T1000 (cell line): ENCODE measurements at places on chromosomes 16 and 17.

- DNase-seq, result no peak
Observed at GRCh38 chr17:40556884-40557414, 8.3 kb downstream of the CCR7 start.

DNA sequence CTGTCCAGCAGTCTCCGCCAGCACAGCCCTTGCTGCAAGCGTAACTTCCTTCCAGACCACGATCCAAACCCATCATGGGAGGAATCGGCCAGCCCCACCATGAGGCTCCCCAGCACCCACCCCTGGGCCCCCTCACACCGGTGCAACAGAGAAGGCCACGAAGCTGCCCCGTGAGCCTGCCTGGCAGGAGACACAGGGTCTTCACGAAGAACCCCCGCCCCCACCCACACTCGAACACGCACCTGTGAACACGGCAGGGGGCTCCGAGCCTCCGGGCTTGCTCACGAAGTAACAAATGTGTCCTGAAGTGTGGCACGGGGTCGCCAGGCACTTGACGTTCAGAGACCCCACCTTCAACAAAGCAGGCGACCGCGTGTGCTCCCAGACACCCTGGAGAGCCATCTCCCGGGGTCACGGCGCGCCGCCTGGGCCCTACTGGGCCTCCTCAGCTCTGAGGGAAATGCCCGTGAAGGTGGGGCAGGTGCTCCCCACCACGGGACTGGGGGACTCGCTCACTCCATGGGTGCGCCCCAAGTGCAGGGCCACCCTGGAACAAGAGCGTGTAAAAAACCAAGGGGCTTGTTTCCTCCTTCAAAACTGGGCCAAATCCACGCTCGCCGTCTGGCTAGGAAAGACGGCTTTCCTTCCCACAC lies 7.6 kb downstream of the HAGH start:
- DNase-seq, result no peak

- no peak for DNase-seq
Observed at GRCh38 chr16:74759564-74759963, 15.1 kb downstream of the FA2H start.

DNA sequence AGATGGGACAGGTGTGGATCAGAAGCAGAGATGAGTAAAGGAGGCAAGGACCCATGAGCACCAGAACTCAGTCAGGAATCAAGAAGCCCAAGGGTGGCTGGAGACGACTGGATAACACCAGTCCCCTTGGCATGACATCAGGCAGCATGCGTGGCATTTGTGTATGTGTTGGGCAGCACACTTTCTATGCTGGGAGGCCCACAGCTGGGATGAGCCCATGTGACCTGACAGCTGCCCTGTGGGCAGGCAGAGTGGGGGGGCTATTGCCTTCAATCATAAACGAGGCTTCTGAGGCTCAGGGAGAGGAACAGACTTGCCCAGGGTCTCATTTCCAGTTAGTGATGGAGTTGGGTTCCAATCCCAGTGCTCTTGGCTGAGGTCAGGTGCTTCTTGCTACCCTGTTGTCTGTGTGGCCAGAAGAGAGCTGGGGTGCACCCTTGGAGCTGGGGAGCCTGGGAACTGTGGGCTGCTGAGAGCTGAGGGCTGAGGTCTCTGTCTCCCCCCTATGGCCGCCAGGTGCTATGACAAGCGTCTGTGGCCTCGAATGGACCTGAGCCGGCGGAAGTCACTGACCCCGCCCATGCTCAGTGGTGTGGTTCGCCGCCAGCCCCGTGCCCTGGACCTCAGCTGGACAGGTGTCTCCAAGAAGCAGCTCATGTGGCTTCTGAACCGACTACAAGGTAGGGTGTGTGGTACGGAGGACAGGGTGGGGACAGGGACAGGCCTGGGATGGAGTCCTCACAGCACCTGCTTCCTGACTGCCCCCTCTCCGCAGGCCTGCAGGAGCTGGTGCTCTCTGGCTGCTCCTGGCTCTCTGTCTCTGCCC lies 7.1 kb upstream of the ORAI3 start:
- DNase-seq, result peak; percentile 48

GRCh38 chr16:78727536-78727935 lies 628.1 kb downstream of the WWOX start:
- no peak for DNase-seq

- DNase-seq, result peak; percentile 31
Observed at GRCh38 chr17:66549731-66550207, 247.4 kb downstream of the PRKCA start.

DNA sequence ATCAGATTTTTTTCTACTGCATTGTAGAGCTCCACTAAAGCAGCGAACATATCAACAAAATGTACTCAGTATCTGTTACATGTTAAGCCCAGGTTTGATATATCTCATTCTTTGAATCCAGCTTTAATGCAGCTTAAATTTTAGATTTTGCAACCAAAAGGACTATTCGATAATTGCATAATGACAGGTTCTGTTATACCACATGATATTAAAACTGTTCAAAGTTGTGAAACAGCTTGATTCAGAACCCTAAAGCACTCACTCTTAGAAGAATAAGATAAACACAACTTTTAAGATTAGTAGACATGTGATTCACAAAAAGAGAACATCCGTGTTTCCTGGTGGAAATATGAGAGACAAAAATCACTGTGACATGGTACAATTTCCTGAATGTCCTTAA lies 427.9 kb downstream of the CDH11 start:
- no peak for DNase-seq

GRCh38 chr16:28098959-28099945 lies 35.7 kb upstream of the GSG1L start:
- DNase-seq, result no peak

- DNase-seq, result no peak
Observed at GRCh38 chr17:82678265-82678891, 20.1 kb downstream of the RAB40B start.

DNA sequence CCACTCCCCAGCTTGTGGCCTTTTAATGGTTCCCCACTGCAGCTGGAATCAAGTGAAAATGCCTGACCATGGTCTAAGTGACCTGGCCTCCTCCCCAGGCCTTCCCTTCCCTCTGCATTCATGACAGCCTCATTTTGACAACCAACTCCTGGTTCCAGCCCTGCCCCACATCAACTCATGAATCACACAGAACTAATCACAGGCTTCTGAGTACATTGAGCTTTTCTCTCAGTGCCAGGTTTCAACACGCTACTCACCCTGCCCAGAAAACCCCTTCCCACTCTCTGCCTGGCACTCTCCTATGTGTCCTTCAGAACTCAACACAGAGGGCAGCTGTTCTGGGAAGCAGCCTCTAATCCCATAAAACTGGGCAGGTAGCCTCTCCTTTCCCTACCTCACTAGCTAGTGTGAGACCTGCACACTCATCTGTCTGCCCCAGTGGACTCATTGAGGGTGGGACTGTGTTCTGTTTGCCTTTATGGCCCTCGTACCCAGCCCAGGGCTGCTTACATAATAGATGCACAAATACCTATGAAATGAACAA lies 313.6 kb downstream of the GRIN2A start:
- no peak for DNase-seq

DNA sequence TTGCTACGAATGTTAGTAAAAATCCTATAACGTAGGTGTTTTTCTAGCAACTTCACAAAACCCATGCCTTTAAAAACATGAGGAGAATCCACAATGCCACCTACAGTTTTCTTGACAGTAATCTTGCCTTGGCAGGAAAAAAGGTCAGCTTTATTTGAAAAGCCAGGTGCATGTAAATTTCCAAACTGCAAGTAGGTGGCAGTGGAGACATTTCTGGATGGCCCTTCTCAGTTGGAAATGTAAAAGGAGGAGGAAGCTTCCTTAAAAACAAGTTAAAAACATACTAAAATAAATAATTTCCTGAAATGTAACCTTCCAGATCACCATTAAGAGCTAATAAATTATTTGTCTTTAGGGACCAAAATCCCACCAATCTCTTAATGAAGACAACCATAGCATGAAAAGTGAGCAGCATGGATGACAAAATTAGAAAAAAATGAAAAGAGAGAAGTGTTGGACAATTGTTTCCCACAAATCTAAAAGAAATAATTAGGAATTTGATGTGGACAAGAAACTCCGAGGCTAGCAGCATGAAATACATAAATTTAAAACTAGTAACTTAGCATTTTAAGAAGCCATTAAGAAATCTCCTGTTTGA lies 152.2 kb downstream of the SNX11 start:
- DNase-seq, result no peak

DNA sequence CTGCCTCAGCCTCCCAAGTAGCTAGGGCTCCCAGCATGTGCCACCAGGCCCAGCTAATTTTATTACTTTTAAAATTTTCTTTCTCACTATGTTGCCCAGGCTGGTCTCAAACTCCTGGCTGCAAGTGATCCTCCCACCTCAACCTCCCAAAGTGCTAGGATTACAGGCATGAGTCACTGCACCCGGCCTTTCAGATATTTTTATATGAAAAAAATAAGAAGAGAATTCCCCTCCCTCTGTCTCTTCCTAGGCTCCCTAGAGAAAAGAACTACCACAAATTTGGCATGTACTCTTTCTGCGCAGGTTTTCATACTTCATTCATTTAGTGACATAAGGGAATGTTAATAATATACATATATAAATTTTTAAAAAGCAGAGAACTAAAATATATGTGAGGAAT lies 21.7 kb upstream of the SMURF2 start:
- no peak for DNase-seq

GRCh38 chr17:69367298-69367697 lies 40.4 kb upstream of the ABCA5 start:
- DNase-seq, result no peak

DNA sequence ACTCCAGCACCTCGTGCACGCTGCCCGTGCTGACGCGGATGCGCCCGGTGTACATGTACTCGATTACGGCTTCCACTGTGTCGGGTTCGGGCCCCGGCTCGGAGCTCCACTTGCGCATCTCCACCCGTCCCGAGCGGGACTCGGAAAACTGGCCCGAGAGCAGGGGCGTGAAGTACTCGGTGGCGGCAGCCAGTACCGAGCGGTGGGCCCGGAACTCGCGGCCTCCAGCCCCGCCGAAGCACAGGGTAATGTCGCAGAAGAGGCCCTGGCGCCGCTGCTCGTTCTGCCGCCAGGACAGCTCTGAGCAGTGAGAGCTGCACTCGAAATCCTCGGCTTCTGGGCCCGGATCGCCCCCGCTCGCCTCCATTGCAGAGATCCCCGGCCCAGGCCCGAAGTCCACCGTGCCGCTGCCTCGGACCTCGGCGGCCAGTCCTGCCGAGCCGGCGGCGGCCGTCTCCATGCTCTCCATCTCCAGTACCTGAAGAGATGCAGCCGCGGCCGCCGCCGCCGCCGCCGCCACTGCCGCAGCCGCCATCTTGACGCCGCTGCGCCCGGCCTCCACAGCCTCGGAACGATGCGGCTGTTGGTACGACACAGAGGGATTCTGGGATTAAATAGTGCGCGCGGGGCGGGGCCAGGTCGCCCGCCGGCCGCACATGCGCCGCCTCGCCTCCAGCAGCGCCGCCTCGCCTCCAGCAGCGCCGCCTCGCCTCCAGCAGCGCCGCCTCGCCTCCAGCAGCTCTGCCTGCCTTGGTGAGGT lies at the start of gene KLHL11:
TSS of gene KLHL11 (minus strand) at position 588 of the 760 bp plus-strand sequence. CDS start at position 535, 53 bp downstream.
- peak; percentile 90 for DNase-seq

DNA sequence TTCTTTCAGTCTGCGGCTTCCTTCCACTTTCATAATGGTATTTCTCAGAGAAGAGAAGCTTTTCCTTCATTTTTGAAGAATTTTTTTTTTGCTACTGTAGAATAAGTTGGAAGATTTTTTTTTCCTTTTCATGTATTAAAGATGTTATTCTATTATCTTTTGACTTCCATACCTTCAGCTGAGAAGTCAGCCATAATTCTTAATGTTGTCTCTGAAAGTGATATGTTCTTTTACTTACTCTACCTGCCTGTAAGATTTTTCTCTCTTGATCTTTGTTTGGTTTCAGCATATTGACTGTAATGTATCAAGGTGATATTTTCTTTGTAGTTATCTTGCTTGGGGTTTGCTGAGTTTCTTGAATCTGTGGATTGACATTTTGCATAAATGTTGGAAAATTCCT lies 143.5 kb upstream of the TOX3 start:
- no peak for DNase-seq

- no peak for DNase-seq
Observed at GRCh38 chr16:26505496-26505895, 561.2 kb upstream of the C16orf82 start.

DNA sequence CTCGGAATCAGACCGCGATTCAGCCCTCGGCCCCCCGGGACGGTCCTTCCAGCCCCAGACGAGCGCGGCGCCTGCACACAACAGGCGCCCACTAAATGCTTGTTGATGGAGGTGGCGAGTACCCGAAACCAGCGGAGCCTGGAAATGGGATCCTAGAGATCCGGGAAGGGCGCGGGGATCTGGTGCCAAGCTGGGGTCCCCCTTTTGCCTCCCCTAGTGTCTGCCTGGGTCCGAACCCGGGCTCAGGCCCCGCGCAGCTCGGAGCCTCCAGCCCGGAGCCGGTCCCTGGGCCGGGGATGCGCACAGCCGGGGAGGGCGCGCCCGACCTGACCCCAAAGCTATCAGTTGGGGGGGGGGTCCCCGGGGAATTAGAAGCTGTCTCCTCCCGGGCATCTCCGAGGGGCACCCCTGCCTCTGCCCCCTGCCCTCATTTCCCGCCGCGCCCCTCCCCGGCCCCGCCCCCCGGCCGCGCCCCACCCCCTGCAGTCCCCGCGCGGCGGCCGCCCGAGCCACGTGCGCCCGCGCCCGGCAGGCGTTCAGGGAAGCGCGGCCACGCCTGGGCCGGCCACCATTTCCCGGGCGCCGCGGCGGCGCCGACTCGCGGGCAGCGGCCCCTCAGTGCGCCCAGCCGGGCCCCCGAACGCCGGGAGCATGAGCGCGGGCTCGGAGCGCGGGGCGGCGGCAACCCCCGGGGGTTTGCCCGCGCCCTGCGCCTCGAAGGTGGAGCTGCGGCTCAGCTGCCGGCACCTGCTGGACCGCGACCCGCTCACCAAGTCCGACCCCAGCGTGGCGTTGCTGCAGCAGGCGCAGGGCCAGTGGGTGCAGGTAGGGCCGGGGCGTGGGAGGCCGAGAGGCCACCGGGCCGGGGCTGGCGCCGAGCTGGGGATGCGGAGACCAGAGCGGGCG lies at the start of gene CPNE7:
TSS of gene CPNE7 (plus strand) at position 512 of the 906 bp plus-strand sequence. CDS start at position 652, 140 bp downstream.
- no peak for DNase-seq

- DNase-seq, result no peak
Observed at GRCh38 chr17:76405967-76406647, 21.7 kb downstream of the SPHK1 start.

- peak; percentile 55 for DNase-seq
Observed at GRCh38 chr17:77011173-77012011, 129.4 kb upstream of the SEC14L1 start.

GRCh38 chr16:49578435-49579024 lies 204.9 kb downstream of the C16orf78 start:
- no peak for DNase-seq

DNA sequence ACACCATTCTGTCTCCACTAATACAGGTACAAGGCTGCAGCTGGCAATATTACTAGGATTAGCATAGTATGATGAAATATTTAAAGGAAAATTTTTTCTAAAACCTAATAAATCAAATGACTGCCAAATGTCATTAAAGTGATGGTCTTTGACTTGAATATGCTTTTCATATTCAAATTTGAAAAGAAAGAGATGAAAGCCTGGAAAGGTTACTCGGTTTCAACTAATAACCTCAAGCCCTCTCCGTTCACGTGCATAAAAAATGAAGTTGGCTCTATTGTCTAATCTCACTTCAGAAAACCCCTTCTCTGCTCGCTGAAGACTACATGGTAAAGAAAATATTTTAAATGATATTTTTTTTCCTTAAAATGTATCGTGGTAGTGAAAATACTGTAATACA lies 83.2 kb downstream of the RPGRIP1L start:
- DNase-seq, result no peak

- no peak for DNase-seq
Observed at GRCh38 chr17:56260376-56261002, 107.2 kb downstream of the ANKFN1 start.
